Myocyte (in vitro differentiated cells): ENCODE measurements at places on chromosomes 13 and 19. TPM values are rescaled to one million over a fixed set of nuclear protein-coding genes. Genes with fewer than 3 reads are reported as not detected.

The GPC6 gene
- total RNA-seq, result 20.0 and 20.1 TPM in 2 replicates

The NECTIN2 gene
- total RNA-seq, result 79.1 and 113 TPM in 2 replicates

The TEX26 gene
- total RNA-seq, result not detected in 2 replicates

The PRRG2 gene
- 0.16 TPM in 1 of 2 replicates, not detected in the other for total RNA-seq

The PRTN3 gene
- total RNA-seq, result not detected in 2 replicates

The CYP4F8 gene
- total RNA-seq, result not detected in 2 replicates
